HCT116 (cell line): ENCODE measurements at places on chromosomes 2 and 18. TPM values are rescaled to one million over a fixed set of nuclear protein-coding genes. Genes with fewer than 3 reads are reported as not detected.

Gene GAREM2
- 13.3 TPM for total RNA-seq

Gene PKDCC
- total RNA-seq = 0.84 TPM

Gene NAT8
- total RNA-seq = not detected

Gene RBBP8
- 66.6 TPM for total RNA-seq

Gene FNDC4
- total RNA-seq = 3.3 TPM

Gene DNAH6
- total RNA-seq = 1.6 TPM

Gene CENPA
- 45.8 TPM for total RNA-seq
